ENCODE measurements at places on chromosomes 1 and 21.

GRCh38 chr21:42414553-42414927 lies 10.8 kb downstream of the UBASH3A start:
- DNase-seq = no peak

DNA sequence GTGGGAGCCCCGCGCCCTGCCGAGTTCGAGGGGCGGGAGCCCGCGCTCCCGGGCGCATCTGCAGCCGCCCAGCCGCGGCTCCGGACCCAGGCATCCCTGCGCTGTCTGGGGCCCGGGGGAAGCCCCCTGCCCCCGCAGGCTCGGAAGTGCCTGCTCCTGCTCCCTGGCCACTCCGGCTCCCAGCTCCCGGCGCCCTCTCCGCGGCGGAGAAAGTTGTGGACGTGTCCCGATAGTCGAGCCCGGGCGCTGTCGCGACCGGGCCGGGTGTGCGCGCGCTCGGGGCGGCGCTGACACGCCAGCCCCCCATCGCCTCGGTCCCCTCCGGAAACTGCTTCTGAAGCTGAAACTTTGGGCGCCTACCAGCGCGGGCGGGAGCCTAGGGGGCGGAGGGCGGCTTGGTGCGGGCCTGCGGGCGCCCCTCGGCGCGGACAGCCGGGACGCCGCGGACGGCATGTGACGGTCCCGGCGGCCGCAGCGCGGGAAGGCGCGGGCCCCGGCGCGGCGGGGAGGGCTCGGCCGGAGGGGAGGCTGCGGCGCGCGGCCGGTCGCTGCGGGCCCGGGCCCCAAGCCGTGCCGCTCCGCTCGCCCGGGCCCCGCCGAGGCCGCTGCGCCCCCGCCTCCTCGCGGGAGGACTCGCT lies 515 bp downstream of the MAN1C1 start:
- no peak for DNase-seq

DNA sequence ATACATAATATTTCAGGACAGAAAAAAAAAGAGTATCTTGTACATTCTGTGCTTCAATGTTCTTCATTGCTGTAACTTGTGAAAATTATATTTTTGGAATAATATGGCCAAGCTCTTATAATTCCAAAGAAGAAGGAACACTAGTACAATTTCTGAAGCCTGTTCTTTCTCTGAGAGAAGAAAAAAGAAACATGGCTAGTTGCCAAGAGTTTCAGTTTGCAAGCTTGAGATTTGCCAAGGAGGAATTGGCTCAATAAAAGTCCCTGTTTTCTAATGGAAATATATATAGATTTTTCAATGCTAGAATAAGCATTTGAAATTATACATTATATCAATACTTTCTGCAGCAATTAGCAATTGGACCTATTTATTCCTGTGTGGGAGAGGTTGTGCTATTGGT lies 285.2 kb upstream of the NEGR1 start:
- no peak for DNase-seq

DNA sequence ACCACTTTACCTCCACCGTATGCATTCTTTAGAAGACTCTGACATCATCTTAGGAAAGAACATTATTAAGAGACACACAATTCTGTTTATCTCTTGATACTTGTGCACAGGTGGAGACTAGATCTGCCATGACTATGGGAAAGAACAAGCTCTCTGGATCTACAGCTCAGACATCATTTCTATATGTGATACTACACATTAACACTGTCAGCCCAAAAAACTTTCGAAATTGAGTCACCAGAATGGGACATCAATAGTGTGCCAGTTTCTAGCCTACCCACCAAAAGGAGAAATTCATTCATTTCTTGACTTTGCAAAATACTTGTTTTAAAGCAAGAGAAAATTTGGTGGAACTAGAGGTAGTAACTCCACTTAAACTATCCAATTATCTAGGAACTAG lies 6.0 kb upstream of the EVI5 start:
- DNase-seq = no peak

DNA sequence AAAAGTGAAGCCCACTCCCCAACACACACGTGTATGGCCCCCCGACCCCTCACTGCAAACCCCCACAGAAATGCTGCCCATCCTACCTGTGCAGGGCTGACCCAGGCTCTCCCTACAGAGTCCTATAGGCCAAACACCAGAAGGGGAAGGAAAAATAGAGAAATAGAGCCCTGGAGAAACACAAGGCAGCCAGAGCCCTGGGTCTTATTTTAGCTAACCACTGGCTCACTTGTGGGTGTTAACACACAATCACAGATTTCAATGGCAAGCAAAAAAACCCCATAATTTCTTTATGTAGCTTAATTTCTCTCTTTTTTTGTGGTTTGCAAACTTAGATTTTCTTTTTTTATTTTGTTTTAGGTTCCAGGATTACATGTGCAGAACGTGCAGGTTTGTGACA lies 989 bp upstream of the PIGR start:
- no peak for DNase-seq

- no peak for DNase-seq
Observed at GRCh38 chr1:93694039-93694438, 12.4 kb upstream of the BCAR3 start.

DNA sequence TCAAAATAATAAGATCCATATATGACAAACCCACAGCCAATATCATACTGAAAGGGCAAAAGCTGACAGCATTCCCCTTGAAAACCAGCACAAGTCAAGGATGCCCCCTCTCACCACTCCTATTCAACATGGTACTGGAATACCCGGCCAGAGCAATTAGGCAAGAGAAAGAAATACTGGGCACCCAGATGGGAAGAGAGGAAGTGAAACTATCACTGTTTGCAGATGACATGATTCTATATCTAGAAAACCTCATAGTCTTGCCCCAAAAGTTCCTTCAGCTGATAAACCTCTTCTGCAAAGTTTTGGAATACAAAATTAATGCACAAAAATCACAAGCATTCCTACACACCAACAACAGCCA lies 442.7 kb downstream of the PTBP2 start:
- no peak for DNase-seq

Data from femur (tissue), 1 donor.